ENCODE measurements at places on chromosomes 2 and 18.

GRCh38 chr2:42651057-42651456, 82.6 kb downstream of the MTA3 start:
- no peak for DNase-seq

- DNase-seq = no peak
Observed at GRCh38 chr2:19020144-19021099, 338.0 kb downstream of the OSR1 start.

DNA sequence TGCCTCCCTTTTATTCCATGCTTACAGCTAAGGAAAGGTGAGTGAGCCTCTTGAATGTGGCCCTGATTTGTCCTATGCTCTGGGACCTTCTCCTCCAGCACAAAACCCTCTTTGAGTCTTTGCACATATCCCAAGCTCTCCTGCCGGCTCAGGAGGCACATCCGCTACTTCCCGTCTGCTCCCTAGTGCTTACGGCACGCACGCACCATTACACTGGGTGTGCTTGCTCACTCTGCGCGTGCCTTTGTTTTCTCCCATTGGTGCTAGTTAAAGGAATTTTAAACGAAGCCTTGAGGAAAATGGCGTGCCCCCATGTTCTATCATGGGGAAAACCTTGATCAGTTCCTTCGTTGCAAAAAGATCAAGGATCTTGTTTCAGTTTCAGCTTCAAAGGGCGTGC, 7.9 kb upstream of the DGKD start:
- no peak for DNase-seq

- no peak for DNase-seq
Observed at GRCh38 chr2:120660056-120660694, 75.5 kb upstream of the GLI2 start.

- DNase-seq = peak; percentile 9
Observed at GRCh38 chr2:17148407-17149145, 369.7 kb downstream of the RAD51AP2 start.

GRCh38 chr2:26068602-26069298, 34.9 kb downstream of the RAB10 start:
- peak; percentile 59 for DNase-seq

- DNase-seq = no peak
Observed at GRCh38 chr18:73895701-73896100, 251.9 kb downstream of the FBXO15 start.

GRCh38 chr2:225354281-225354774, 45.2 kb upstream of the NYAP2 start:
- peak; percentile 14 for DNase-seq

GRCh38 chr2:81835321-81836000, 1530.9 kb upstream of the LRRTM1 start:
- DNase-seq = no peak

- peak; percentile 94 for DNase-seq
Observed at GRCh38 chr2:219362524-219363164, 25.1 kb downstream of the DNPEP start.

DNA sequence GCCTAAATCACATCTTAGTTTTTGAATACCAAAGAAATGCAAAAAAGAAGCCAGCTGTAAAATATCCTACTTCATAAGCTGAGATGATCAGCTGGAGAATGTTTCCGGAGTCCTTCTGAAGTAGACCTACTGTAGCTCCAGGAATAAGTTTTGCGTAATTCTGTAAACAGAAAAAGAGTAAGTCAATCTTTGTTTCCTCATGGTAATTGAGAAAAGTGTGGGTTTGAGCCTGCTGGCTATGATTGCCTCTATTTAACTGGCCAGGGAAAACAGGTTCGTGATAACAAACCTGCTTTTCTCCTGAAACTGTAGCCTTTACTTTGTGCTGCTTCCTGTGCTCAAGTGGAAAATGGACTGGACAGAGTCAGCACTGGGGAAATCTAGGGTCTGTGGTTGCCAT, 58.2 kb downstream of the ITGB6 start:
- no peak for DNase-seq

GRCh38 chr2:64227603-64228125, 83.4 kb upstream of the PELI1 start:
- DNase-seq = no peak

DNA sequence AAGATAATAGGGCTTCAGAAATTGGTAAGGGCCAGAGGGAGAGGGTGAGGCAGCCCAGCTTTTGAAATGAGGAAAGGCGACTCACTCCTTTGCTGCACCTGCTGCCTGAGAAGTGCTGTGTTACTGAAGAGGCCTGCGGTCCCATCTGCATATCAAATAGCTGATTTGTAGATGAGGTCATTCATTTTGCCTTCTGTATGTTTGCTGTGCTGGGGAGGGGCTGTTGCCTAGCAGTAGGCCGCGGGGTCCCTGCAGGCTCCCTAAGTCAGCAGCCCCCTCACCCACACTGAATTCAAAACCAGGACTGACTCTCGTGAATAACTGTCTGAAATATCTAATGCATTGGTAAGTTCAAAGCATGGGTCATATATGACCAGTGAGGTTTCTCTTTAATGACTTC, 377.2 kb downstream of the SOX11 start:
- no peak for DNase-seq

- DNase-seq = no peak
Observed at GRCh38 chr2:129885735-129886134, 93.7 kb upstream of the RAB6C start.

DNA sequence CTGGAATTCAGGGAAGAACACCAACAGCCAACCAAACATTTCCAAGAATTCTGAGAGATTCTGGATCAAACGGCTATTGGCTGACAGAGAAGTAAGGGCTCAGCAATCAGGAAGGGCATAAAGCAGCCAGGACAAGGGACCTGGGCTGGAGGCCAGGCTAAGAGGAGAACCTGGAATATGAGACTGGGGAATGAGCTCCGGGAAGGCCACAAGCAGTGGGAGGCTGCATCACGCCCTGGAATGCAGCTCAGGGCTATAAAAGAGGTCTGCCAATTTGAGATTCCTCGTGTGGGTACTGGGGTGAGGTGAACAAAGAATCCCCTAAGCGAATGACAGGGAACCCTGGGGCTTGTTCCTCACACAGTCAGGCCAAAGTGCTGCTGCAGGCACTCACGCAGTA, 60.4 kb downstream of the ANO7 start:
- no peak for DNase-seq

GRCh38 chr2:235855011-235855410, 313.2 kb downstream of the GBX2 start:
- DNase-seq = no peak

GRCh38 chr2:110992886-110993285, 127.8 kb upstream of the BCL2L11 start:
- DNase-seq = no peak

DNA sequence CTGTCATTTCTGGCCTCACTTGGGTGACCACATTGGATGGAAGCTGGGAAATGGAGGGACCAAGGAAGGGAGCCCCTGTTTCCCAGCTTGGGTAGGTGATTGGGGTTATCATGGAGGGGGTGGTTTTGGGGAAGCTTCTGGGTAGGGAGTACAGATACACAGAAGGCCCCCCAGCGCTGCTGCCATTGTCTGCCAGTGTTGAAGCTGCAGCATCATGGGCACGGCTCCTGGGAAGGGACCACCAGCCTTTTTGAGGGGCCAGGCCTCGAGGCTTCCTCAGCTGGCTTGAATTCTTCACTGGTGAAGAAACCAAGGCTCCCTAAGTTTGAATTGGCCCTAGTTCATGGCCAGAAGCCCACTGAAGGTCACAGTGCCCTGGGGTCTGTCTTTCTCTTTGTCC, 25.2 kb downstream of the SH3RF3 start:
- DNase-seq = no peak

DNA sequence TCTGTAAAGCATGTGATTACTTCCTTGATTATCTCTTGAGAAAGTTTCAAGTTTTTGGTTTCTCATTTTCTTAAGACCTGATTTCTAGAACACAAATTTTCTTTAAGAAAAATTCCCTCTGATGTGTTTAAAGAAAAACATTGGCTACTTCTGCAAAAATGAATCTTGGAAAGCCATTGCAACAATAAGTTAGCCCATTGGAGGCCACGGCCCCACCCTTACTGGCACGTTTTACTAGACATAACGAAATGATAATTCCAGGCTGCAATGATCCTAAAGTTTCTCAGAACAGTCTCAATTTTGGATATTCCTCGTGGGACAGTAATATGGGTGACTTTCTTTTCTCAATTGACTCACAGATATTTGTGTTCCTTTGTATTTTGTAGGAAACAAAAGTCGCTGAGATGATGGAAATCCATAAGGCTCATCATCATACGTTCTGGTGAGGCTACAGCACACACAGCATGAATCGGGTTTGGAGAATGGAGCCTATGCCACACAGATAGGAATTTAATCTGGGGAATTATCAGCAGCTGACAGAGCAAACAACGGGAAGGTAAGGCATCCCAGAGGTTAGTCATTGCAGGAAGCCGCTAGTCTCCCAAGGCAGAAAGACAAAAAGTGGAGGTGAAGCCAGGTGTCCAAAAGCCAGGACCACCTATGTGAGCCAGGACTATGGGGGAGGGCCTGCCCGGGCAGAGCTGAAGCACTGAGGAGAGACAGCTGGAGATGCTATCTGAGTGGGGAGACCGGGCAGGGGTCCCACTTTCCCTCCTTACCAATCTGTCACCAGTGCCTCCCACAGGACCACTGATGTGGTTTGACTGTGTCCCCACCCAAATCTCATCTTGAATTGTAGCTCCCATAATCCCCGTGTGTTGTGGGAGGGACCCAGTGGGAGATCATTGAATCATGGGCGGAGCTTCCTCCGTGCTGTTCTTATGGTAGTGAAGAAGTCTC, 35.9 kb downstream of the SOWAHC start:
- DNase-seq = no peak

GRCh38 chr18:48787203-48788151, 163.3 kb downstream of the SMAD7 start:
- no peak for DNase-seq

DNA sequence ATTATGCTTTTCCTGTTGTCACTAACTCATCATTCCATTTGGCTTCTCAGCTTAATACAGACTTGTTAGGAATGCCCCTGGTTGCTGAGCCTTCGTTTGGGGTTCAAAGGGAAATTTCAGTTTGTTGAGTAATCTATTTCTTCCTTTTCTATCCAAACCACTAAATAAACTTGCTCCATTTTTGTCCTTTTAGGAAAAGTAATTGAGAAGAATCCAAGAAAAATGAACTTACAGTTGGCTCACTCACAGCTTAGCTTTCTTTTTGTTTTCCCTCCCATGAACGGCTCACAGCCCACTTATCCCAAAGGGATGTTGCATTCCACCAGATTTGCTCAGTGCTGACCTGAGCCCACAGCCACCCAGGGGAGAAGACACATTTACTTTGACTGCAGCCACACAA, 73.9 kb downstream of the SOX11 start:
- no peak for DNase-seq

GRCh38 chr2:227595797-227596196, 2.9 kb upstream of the SCYGR2 start:
- DNase-seq = no peak

- DNase-seq = no peak
Observed at GRCh38 chr2:33108483-33109443, 162.0 kb downstream of the LTBP1 start.

- DNase-seq = no peak
Observed at GRCh38 chr2:137096693-137097092, 331.3 kb downstream of the THSD7B start.

DNA sequence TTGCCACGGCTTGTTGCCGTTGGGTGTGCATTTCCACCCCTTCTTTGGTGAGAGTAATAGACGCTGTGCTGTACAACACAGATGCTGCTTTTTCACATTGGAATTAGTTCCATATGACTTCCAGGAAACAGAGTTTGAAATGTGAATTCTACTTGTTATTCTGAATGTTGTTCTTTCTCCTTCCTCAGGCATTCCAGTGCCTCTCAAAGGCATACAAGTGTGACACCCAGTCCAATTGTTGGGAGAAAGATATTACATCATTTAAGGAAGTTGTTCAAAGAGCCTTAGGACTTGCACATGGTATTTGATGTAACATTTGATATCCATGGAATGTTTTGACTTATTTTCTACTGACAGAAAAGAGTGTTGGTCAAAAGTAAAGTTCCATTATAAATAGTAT, 134.4 kb upstream of the LTBP1 start:
- no peak for DNase-seq

DNA sequence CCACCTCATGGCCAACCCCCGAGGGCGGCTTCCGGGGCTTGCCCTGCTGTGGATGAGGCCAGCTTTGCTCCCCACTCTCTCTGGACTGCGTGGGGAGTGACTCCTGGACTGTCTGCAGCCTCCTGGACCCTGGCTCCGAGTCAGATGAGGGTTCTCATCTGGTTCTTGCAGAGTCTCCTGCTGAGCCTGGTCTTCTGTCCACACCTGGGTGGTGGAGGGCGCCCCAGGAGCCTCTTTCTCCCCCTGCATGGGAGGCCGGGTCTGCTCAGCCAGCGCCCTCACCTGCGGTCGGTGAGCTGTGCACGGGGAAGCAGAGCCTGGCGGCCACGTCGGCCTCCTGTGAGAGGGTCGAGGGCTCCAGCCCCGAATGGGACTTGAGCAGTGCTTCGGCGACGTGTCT, 78.3 kb downstream of the RTP5 start:
- DNase-seq = no peak

GRCh38 chr2:217445723-217446122, 557.1 kb downstream of the TNS1 start:
- no peak for DNase-seq

DNA sequence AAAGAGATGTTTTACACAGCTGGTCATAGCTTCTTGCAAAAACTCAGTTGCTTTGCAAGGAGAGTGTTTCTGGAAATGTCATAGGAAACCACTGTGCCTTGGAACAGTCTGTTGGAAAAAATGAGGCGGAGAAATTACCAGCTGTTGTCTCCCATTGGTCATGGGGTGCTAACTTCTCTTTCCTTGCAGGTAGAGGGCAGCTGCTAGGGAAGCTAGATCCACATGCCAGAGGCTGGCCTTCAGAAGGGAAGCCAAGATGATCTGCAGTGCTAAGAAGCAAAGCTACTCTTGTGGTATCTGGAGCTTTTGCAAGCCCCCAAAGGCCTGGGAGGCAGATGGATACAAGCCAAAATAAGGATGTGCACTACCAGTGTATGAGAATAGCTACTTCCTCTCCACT, 34.8 kb upstream of the LAMA1 start:
- DNase-seq = no peak

- no peak for DNase-seq
Observed at GRCh38 chr2:20609995-20610357, 40.9 kb downstream of the HS1BP3 start.

GRCh38 chr18:12059334-12060181, 34.1 kb upstream of the ANKRD62 start:
- DNase-seq = no peak

DNA sequence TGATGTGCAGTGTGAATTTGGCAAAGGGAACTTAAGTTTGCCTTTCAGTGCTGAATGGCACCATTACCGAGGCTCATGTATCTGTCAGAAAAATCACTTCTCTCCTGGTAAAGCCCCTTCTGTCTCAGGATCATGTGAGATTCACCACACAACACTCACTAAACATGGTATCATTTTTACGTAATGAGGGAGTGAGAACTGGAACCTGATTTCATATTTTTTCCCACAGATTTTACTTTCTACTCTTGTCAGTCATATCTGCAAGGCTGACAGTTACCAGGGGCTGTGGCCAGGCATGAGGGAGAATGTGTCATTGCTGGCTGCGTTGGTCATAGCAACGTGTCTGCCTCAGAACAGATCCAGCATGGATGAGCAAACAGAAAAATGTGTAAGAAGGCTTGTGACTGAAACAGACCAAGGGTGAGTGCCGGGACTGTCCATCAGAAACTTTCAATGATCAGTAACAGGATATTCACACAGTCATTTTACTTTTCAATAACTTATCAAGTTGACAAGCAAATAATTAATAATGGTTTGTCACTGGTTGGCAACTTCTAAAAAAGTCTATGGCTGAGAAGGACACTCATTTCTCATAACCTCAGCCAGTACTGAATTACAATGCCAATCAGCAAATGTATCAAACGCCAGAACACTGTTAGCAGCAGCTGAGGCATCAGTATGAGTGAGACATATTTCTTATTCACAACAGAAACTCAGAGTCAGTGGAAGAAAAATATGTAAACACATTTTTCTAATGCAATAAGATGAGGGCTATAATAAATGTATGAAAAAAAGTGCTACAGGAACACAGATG, 100.5 kb downstream of the CDC42EP3 start:
- DNase-seq = peak; percentile 82

Measured in GM04504 (cell line).